Activated CD8-positive, alpha-beta memory T cell treated with anti-CD3 and anti-CD28 coated beads for 1 hour (primary cell): ENCODE measurements at places on chromosomes 3 and 15.

GRCh38 chr15:73313861-73314260 is 54.9 kb downstream of the HCN4 start:
- no peak for DNase-seq

GRCh38 chr3:50520849-50521248 is 17.4 kb upstream of the CACNA2D2 start:
- no peak for DNase-seq

- DNase-seq: no peak
These were observed 76.6 kb downstream of the CNTN3 start for GRCh38 chr3:74537857-74538256.

- no peak for DNase-seq
These were observed 5.0 kb downstream of the JMJD7 start for GRCh38 chr15:41832875-41833274.

DNA sequence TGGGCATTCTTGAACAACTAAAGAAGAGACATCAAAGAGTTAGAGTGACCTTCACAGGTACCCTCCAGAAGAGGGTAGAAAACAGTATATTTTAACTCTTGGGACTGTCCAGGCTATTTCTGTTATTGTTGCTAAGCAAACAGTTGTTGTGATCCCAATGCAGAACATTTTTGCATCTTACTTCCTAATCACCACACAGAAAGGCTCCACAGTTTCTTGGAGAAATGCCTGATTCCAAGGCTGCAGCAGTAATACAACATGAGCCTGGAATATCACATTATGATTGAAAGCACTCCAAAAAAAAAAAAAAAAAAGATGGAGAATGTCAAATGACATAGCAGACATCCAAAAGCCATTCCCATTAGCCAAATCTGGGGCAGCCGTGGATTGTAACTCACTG is 195.6 kb downstream of the CTNNB1 start:
- DNase-seq: no peak

DNA sequence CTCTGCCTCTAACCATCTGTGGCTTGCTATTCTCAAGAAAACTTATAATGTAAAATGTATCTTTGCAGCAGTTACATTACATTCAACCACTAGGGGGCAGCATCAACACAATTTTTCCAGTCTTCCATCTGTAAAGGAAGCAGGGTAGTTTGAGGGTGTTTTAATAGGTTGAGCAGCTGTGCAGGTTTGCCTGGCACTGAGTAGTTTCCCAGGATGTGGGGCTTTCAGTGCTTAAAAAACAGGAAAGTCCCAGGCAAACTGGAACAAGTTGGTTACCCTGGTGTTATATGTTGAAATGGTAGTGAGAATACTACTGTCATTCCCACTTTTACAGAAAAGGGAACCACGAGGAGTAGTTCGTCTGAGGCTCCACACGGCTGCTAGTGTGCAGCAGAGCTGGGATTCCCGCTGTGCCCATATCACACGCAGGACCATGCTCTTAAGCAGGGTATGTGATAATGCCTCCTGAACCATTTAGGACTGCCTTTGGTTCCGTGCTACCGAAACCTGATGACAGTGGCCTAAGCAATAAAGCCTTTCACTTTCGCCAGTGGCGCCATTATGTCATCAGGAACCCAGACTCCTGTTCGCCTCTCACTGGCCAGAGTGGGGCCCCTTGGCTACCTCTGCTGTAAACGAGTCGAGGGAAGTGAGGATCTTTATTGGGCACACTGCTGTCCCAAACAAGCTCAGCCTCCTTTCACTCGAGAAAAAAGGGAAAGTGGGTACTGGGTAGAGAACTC is 64.7 kb upstream of the ZBTB38 start:
- peak; percentile 27 for DNase-seq

DNA sequence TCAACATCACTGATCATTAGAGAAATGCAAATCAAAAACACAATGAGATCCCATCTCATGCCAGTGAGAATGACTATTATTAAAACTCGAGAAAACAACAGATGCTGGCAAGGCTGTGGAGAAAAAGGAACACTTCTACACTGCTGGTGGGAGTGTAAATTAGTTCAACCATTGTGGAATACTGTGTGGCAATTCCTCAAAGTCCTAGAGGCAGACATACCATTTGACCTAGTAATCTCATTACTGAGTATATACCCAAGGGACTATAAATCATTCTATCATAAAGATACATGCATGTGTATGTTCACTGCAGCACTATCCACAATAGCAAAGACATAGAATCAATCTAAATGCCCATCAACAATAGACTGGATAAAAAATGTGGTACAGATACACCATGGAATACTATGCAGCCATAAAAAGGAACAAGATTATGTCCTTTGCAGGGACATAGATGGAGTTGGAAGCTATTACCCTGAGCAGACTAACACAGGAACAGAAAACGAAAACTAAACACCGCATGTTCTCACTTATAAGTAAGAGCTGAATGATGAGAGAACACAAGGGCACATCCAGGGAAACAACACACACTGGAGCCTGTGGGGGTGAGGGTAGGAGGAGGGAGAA is 15.2 kb upstream of the AVEN start:
- no peak for DNase-seq

- no peak for DNase-seq
These were observed 71.4 kb upstream of the P3H2 start for GRCh38 chr3:190192087-190192486.

- no peak for DNase-seq
These were observed 46.2 kb upstream of the PLCL2 start for GRCh38 chr3:16838561-16838960.

- no peak for DNase-seq
These were observed 192.3 kb upstream of the NSMCE3 start for GRCh38 chr15:29461877-29462276.

GRCh38 chr3:77204788-77205187 is 164.9 kb downstream of the ROBO2 start:
- DNase-seq: no peak

DNA sequence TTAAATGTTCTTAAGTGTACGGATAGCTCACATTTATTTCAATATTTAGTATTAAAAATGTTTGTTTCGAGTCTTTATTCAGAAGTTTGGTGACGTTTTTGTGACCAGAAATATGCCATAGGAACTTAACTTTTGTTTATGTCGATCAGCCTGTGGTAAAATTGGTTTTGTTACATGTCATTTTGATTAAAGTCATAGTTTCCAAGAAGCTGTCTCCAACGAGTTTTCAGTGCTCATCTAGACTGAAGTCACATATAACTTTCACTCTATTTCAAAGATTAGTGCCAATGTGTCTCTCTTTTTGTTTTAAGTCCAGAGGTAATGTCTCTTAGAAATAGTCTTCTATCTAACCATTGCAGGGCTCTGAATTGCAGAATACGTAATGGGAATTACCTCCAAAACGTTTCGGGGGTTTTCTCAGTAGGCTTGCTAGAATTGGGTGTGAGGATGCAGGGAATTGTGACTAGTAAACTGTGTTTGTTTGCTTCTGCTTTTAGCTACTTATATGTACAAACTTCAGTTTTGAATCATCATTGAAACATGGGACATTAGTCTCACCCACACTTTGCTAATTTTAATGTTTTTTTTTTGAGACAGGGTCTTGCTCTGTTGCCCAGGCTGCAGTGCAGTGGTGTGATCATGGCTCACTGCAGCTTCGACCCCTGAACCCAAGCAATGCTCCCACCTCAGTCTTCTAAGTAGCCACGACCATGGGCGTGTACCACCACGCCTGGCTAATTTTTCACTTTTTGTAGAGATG is 3.0 kb downstream of the BUB1B start:
- DNase-seq: no peak

- no peak for DNase-seq
These were observed 580 bp upstream of the RUBCN start for GRCh38 chr3:197737319-197737649.

- no peak for DNase-seq
These were observed 154.8 kb downstream of the PLCL2 start for GRCh38 chr3:17039594-17039993.

DNA sequence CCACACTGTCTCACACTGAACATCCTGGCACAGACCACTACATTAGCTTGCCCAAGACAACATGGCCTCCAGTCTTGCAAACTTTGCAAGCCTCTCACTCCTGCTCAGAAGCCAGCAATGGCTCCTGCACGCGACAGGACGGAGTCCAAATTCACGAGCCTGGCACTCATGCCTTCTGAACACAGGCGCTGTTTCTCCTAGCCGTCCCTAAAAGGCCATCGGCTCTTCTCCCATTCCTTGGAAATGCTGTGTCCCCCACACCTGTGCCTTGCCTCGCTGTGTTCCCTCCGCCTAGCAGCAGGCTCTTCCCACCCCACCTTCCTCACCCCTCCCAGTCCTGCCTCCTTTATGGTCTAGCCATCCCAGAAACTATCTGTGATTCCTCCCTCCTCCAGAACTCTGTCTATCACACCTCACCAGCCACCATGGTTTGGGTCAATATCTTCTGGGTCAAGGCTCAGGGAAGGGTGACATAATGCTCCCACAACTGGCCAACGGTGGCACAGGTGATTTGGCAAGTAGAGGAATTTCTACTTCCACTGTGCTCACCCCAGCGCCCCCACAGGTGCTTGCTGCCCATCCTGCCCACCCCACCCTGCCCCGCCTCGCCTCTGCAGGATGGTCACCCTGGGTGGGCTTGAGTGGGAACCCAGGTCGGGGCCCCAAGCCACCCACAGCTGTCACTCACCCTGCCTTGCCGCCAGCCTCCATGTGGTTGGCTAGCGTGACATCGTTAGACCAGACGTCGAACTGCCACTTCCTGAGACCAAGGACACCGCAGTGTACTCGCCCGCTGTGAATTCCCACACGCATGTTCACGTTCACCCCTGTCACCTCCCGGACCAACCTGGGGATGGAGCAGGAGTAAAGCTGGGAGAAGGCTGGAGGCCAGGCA is 120.7 kb downstream of the ADCY5 start:
- no peak for DNase-seq

DNA sequence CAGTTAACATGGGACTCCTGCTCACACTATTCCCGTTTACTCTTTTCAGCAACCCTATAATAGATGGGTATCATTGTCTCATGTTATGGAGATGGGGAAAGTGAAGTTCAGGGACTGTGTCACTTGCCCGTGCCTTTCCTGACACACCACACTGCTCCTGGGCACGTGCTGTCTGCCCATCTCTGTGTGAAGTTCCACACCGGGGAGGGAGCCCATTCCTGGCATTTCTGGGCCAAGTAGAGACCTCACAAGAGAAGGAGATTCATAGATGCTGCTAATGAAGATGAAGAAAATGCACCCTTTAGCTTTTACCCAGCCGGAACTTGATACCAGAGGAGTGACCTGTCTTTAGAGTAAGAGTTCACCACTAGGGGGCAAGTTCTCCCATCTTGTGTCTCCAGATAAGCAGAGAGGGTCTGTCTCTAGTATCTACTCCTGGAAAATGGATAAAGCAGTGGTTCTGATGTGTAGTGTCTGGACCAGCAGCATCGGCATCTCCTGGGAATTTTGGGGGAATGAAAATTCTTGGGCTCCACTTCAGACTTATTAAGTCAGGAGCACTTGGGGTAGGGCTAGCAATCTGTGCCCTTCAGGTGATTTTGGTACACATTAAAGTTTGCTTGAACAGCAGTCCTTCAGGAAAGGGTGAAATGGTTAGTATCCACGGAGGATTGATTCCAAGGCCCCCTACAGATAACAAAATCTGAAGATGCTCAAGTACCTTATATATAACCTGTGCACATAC is 2.0 kb upstream of the TOPBP1 start:
- DNase-seq: no peak

- no peak for DNase-seq
These were observed 69.4 kb downstream of the SLCO3A1 start for GRCh38 chr15:91922646-91923547.

- no peak for DNase-seq
These were observed 68.4 kb downstream of the CRTC3 start for GRCh38 chr15:90598031-90598577.

DNA sequence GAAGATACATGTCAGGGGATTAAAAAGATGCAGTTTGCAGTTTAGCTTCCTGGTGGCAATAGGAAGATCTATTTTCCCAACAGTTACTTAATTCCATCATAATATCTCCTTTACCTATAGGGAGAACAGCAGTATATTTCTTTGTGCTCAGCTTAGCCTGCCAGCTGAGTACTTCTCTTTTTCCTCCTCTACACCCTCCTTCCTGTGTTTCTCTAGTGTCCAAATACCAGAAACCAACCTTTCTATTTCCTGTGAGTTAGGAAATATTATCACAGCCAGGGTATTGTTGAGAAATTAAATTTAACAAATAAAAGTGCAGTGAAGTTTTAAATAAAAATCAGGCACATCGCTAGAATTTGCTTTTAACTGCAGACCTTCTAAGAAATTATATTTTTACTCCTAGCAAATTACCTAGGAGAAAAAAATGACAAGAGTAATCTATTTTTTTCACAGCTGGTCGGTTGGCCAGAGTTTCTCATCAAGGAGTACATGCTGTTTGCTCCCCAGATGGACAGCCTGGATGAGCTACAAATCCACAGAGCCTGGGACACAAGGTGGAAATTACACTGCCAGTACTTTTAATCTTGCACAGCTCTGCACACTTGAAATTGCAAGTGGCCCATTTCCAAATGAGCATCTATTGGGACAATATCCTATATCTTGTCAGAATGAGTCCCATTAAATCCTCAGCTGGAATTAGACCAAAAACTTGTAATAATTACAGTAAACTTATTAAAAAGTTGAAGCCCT is 185.2 kb upstream of the CFAP20DC start:
- DNase-seq: no peak

GRCh38 chr3:126076140-126076539 is 7.8 kb downstream of the SLC41A3 start:
- no peak for DNase-seq

- no peak for DNase-seq
These were observed 51.8 kb upstream of the SSR3 start for GRCh38 chr3:156606729-156607128.

GRCh38 chr3:36546226-36546625 is 165.9 kb downstream of the STAC start:
- no peak for DNase-seq

- DNase-seq: no peak
These were observed 77.0 kb upstream of the HEG1 start for GRCh38 chr3:125132815-125133214.

GRCh38 chr3:194084284-194084683 is 51.7 kb upstream of the HES1 start:
- no peak for DNase-seq

- DNase-seq: no peak
These were observed 29.5 kb downstream of the CORO2B start for GRCh38 chr15:68608206-68608843.

DNA sequence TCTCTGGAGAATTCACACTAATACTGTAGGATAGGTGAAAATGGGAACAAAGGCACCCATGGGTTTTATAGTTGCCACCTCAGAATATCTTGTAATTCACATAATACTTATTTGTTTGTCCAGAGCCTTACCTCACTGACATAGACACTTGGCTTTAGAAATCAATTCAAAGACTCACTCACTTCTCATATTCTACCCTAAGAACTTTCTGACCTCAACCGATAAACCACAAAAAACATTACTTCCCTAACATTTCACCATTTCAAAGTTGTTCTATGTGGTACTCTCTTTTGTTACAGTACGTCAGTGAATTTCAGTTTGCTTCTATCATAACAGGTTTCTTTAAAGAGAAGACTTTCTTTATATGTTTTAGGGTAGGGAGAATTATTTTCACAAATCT is 359.3 kb downstream of the IGSF11 start:
- no peak for DNase-seq

- DNase-seq: no peak
These were observed 87.8 kb downstream of the C3orf85 start for GRCh38 chr3:109224333-109224732.

GRCh38 chr15:39581793-39582285 is 960 bp downstream of the THBS1 start:
- no peak for DNase-seq
